ENCODE measurements at places on chromosomes 16 and 17. TPM values are rescaled to one million over a fixed set of nuclear protein-coding genes. Genes with fewer than 3 reads are reported as not detected.

Gene TMEM238L
- not detected for total RNA-seq

- DNase-seq: no peak
Measured at GRCh38 chr17:16123531-16123930, 91.8 kb downstream of the NCOR1 start.

Gene MPP2
- total RNA-seq: 11.0 TPM

DNA sequence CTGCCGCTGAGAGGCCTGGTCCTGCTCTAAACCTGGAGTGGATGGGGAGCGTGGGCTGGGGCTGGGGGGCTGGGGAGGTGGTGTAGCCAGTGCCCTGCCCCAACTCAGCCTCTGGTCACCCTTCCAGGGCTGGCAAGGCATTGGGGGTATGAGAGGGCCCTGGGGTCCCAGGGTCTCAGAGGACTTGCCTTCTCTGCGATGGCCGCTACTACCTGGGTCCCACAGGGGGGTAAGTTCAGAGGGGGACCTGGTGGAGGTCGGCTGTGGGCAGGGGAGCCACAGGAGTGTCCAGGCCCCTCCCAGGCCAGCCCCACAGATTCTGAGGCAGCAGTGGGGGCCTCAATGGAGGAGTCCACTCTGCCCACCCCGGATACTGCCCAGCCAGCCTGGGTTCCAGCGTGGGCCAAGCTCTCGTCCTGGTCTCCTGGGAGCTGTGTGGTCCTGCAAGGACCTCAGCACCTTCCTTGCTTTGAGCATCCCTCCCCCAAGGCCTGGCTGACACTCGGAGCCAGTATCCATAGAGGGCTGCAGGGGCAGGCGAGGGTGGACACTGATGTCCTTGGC, 20.5 kb downstream of the JPH3 start:
- DNase-seq: no peak

- no peak for DNase-seq
Measured at GRCh38 chr17:65194670-65195334, 57.6 kb downstream of the RGS9 start.

Gene KRT40
- not detected for total RNA-seq
